Renal pelvis (tissue), 12 donors: ENCODE measurements at places on chromosomes 5 and 9. TPM values are rescaled to one million over a fixed set of nuclear protein-coding genes. Genes with fewer than 3 reads are reported as not detected.

The PCDHGA12 gene
- polyA plus RNA-seq = 2.9 TPM

The C9 gene
- polyA plus RNA-seq = 0.37 TPM

The AHRR gene
- polyA plus RNA-seq = 3.6 TPM

The FAM151B gene
- 5.0 TPM for polyA plus RNA-seq

The TAF11L10 gene
- not detected for polyA plus RNA-seq

The SMIM3 gene
- 20.5 TPM for polyA plus RNA-seq

The HSPB3 gene
- not detected for polyA plus RNA-seq

The KYAT1 gene
- polyA plus RNA-seq = 29.4 TPM

The PCDHGA6 gene
- polyA plus RNA-seq = 6.4 TPM

The GCNT4 gene
- polyA plus RNA-seq = 16.1 TPM

The CRB2 gene
- polyA plus RNA-seq = 31.9 TPM

The CCNJL gene
- 9.1 TPM for polyA plus RNA-seq

The FGF10 gene
- 8.4 TPM for polyA plus RNA-seq

The LCN2 gene
- polyA plus RNA-seq = 0.49 TPM

The TCERG1 gene
- polyA plus RNA-seq = 96.0 TPM

The SNX30 gene
- polyA plus RNA-seq = 22.3 TPM

The LPAR1 gene
- polyA plus RNA-seq = 20.1 TPM

The OGN gene
- 40.6 TPM for polyA plus RNA-seq

The PCDHB2 gene
- polyA plus RNA-seq = 4.9 TPM
